ENCODE measurements at places on chromosomes 3 and 15.

GRCh38 chr3:148957586-148957985, 33.8 kb upstream of the GYG1 start:
- DNase-seq = no peak

DNA sequence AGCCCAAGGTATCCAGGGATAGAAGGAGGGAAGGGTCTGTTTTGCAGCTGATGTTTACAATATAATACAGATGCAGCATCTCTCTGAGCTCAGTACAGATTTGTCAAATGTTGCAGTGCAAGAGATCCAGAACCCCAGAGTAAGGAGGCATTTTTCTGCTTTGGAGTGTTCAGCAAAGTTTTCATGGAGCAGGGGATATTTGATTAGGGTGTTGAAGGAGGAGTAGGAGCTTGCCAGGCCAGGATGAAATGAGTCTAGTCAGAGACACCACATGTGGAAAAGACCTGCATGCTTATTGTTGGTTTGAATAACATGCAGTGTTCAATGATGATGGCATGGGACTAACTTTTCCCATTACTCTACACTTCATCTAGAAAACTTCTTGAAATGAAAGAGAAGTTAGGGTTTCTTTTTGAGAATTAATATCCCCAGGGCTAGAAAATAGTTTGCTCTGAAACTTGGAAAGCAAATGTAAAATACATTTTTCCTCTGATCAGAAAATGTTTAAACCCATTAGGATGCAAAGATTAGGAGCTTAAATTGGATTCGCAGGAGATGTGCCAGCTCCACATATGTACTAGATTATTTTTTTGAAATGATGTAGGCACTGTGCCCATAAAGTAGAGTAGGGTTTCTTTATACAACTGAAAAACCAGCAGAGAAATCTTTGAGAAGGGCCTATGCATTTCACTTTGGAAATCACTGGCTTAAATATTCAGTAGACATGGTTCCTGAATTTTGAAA, 243.8 kb downstream of the CACNA2D3 start:
- no peak for DNase-seq

DNA sequence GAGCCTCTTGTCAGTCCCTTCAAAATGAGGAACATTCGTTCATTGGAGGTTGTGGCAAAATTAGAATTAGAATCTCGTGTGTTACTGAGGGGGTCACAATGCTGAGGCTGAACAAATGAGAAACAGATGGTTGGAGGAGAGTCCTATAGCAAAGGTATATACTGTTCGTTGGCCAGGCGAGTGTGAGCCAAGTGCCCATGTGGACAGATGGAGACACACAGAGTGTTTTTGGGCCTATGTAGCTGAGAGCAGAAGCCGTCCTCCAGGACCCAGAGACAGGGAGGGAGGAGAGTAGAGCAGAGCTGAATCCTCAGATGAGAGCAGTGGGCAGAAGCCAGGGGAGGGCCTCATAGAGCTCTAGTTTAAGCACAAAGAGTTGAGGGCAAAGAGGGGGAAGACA, 98.9 kb downstream of the NR1D2 start:
- DNase-seq = no peak

- no peak for DNase-seq
Measured at GRCh38 chr3:198092276-198092675, 132.3 kb downstream of the LMLN start.

- no peak for DNase-seq
Measured at GRCh38 chr3:157257101-157257500, 97.2 kb upstream of the CCNL1 start.

- DNase-seq = peak; percentile 64
Measured at GRCh38 chr3:123066896-123067688, at the start of gene PDIA5. Gene PDIA5, plus strand, starts transcription at chr3:123067025. Its CDS starts 140 bp downstream, at chr3:123067165.
